ENCODE measurements at places on chromosomes 1 and 21. TPM values are rescaled to one million over a fixed set of nuclear protein-coding genes. Genes with fewer than 3 reads are reported as not detected.

TRIM58 gene
- total RNA-seq = not detected

HHAT gene
- total RNA-seq = 2.0 TPM

ANGPTL1 gene
- not detected for total RNA-seq

TMPRSS3 gene
- total RNA-seq = 0.09 TPM

CNIH3 gene
- total RNA-seq = 0.24 TPM

IVL gene
- total RNA-seq = 0.03 TPM

CD247 gene
- total RNA-seq = not detected

EPS8L3 gene
- 1.0 TPM for total RNA-seq

GJB5 gene
- 0.13 TPM for total RNA-seq

FAM151A gene
- not detected for total RNA-seq

SFN gene
- 397 TPM for total RNA-seq

LHX8 gene
- total RNA-seq = 1.5 TPM

NUP210L gene
- total RNA-seq = not detected

VSIG8 gene
- total RNA-seq = not detected

S100A13 gene
- total RNA-seq = 177 TPM

RAVER2 gene
- total RNA-seq = 5.1 TPM

CR1L gene
- total RNA-seq = not detected

MROH7 gene
- not detected for total RNA-seq

PLEKHO1 gene
- total RNA-seq = 10.8 TPM

ADAMTS4 gene
- total RNA-seq = not detected

SPRR5 gene
- total RNA-seq = not detected

LAMB3 gene
- total RNA-seq = 20.2 TPM

SLC9C2 gene
- total RNA-seq = not detected

INSRR gene
- total RNA-seq = not detected

ZFP69 gene
- total RNA-seq = not detected

GFI1 gene
- 0.26 TPM for total RNA-seq

PTPRC gene
- 0.01 TPM for total RNA-seq

TNFAIP8L2 gene
- total RNA-seq = not detected

HMCN1 gene
- total RNA-seq = 0.09 TPM

IRF6 gene
- total RNA-seq = 0.11 TPM

LEFTY2 gene
- not detected for total RNA-seq

GNAT2 gene
- not detected for total RNA-seq

ADGRB2 gene
- 5.8 TPM for total RNA-seq
